Osteoblast (primary cell): ENCODE measurements at places on chromosomes 7 and 10.
A peak's percentile ranks its signal among the peaks of the same experiment; 100 is the strongest.

GRCh38 chr10:80443531-80443974, 10.6 kb upstream of the TSPAN14 start:
- peaks cover 12% of the 10 kb centered on the region for H3K27me3 ChIP-seq
- H3K27ac ChIP-seq, result no peak overlapping the region
- no peaks in the 10 kb centered on the region for H3K4me1 ChIP-seq
- H3K4me3 ChIP-seq, result no peak overlapping the region
- H3K36me3 ChIP-seq, result no peaks in the 10 kb centered on the region
- DNase-seq, result peak; percentile 44

GRCh38 chr10:18419945-18420344, 231.4 kb downstream of the NSUN6 start:
- no peak overlapping the region for H3K4me3 ChIP-seq
- H3K27ac ChIP-seq, result no peak overlapping the region
- no peaks in the 10 kb centered on the region for H3K27me3 ChIP-seq

DNA sequence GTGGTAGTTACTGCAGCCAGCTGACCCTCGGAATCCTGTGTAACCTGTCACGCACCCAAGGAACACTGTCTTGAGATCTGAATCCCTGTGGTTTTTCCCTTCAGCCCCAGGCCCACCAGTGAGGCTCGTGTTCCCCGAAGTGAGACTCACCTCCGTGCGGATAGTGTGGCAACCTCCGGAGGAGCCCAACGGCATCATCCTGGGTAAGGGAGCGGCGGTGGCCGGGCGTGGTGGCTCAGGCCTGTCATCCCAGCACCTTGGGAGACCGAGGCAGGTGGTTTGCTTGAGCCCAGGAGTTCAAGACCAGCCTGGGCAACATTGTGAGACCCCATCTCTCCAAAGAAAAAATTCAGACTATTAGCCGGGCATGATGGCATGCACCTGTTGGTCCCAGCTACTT, 549.9 kb upstream of the FOXK1 start:
- DNase-seq, result peak; percentile 11
- H3K27me3 ChIP-seq, result no peaks in the 10 kb centered on the region
- H3K4me3 ChIP-seq, result no peak overlapping the region
- no peak overlapping the region for H3K27ac ChIP-seq
- no peaks in the 10 kb centered on the region for H3K4me1 ChIP-seq

DNA sequence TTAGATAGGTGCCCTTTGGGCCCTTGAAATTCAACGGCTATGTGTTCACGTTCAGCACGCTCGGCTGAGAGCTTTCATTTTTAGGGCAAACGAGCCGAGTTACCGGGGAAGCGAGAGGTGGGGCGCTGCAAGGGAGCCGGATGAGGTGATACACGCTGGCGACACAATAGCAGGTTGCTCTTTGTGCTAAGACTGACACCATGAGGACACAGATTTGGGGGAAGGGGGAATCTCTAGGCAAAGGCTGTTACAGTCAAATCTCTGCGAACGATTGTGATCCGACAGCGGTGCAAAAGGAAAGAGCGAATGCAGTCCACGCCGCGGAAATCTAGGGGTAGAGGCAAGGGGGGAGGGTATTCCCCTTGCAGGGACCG, 667 bp downstream of the KLLN start:
- no peaks in the 10 kb centered on the region for H3K27me3 ChIP-seq
- peaks cover 14% of the 10 kb centered on the region for H3K4me1 ChIP-seq
- H3K36me3 ChIP-seq, result no peaks in the 10 kb centered on the region
- H3K27ac ChIP-seq, result peak overlapping the region; percentile 81

DNA sequence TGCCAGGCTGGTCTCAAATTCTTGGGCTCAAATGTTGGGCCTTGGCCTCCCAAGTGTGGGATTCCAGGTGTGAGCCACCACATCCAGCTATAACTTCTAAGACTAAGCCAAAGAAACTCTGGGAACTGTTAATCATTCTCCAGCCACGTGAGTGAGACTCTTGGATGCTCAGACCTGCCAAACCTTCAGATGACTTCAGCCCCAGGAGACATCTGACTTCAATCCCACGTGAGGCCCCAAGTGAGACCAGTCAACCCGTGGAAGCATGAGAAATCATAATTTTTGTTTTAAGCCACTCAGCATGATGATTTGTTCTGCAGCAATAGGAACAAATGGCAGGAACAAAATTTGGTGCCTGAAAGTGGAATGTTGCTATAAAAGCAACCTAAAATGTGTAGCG, 4.3 kb upstream of the PCBD1 start:
- no peak overlapping the region for H3K4me3 ChIP-seq
- H3K27me3 ChIP-seq, result peaks cover 8% of the 10 kb centered on the region
- DNase-seq, result peak; percentile 48
- peaks cover 6% of the 10 kb centered on the region for H3K4me1 ChIP-seq

- no peak for DNase-seq
- no peaks in the 10 kb centered on the region for H3K27me3 ChIP-seq
- H3K36me3 ChIP-seq, result peaks cover 19% of the 10 kb centered on the region
- peaks cover 3% of the 10 kb centered on the region for H3K4me1 ChIP-seq
- H3K27ac ChIP-seq, result no peak overlapping the region
- H3K4me3 ChIP-seq, result no peak overlapping the region
These were observed 45.7 kb upstream of the PTPRN2 start for GRCh38 chr7:158633055-158633956.

DNA sequence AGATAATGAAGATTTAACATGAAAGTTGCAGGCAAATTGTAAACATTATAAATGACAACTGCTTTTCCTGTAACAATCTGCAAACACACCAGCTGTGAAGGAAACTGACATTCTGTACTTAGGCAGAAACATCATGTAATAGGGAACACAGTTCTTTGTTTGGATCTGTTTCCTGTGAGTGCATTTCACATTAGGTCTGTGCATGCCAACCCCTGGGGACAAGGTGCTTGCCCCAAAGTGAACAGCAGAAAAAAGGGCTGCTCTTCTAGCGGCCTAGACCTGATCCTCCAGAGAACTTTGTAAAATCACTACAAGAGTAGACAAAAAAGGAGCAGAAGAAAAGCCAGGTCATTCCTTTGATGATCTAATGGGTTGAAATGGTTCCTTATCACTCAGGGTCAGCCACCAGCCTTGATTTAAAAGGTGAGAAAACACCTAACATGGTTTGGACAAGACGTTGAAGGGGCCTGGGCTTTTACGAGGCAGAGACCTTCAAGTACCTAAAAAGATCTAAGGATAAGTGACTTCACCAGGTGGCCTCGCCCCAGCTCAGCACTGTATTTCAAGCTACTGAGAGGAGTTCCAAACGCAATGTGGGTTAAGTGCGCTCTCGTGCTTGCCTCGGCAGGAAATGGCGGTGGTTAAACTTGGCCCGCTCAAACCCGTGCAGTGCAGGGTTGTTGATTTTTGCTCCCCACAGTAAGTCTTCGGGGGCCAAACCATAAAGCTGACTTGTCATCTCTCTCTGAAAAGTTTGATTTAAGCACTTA, 249.7 kb downstream of the CREB5 start:
- peaks cover 5% of the 10 kb centered on the region for H3K4me1 ChIP-seq
- H3K36me3 ChIP-seq, result no peaks in the 10 kb centered on the region
- no peaks in the 10 kb centered on the region for H3K27me3 ChIP-seq
- DNase-seq, result no peak
- H3K4me3 ChIP-seq, result no peak overlapping the region
- no peak overlapping the region for H3K27ac ChIP-seq

- DNase-seq, result no peak
- H3K4me1 ChIP-seq, result no peaks in the 10 kb centered on the region
- H3K36me3 ChIP-seq, result no peaks in the 10 kb centered on the region
- H3K27me3 ChIP-seq, result no peaks in the 10 kb centered on the region
These were observed 14.7 kb upstream of the SLC16A9 start for GRCh38 chr10:59724098-59724938.

GRCh38 chr7:56174346-56174874, 58.2 kb upstream of the NUPR2 start:
- H3K4me3 ChIP-seq, result no peak overlapping the region
- H3K27me3 ChIP-seq, result no peaks in the 10 kb centered on the region
- H3K27ac ChIP-seq, result no peak overlapping the region

DNA sequence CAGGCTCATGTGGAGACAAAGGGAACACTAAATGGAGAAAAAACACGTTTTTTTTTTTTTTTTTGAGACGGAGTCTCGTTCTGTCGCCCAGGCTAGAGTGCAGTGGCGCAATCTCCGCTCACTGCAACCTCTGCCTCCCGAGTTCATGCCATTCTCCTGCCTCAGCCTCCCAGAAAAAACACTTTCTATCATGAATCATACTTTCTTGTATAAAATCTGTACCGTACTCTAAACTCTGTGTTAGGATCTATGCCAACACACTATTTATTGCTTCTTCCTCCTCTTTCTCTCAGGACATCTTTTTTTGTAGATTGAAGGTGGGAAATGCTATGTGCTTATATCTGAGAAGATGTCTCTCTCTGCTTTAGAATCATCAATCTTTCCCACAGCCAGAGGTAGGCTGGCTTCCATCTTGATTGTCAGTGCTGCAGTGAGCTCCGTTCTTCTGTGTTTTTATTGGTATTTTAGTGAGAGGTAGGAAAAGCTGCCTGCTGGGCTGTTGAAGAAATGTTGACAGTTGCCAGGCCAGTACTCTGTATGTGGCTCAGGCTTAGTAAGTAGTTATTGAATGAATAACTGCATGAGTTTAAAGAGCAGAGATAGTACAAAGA, 101.1 kb downstream of the GPR85 start:
- peak overlapping the region; percentile 95 for H3K27ac ChIP-seq
- DNase-seq, result no peak
- no peaks in the 10 kb centered on the region for H3K27me3 ChIP-seq
- H3K4me1 ChIP-seq, result peaks cover 47% of the 10 kb centered on the region
- H3K36me3 ChIP-seq, result no peaks in the 10 kb centered on the region
- peak overlapping the region; percentile 39 for H3K4me3 ChIP-seq

- H3K4me3 ChIP-seq, result no peak overlapping the region
- peaks cover 13% of the 10 kb centered on the region for H3K36me3 ChIP-seq
- no peaks in the 10 kb centered on the region for H3K27me3 ChIP-seq
These were observed 11.5 kb downstream of the SGPL1 start for GRCh38 chr10:70827086-70827757.

DNA sequence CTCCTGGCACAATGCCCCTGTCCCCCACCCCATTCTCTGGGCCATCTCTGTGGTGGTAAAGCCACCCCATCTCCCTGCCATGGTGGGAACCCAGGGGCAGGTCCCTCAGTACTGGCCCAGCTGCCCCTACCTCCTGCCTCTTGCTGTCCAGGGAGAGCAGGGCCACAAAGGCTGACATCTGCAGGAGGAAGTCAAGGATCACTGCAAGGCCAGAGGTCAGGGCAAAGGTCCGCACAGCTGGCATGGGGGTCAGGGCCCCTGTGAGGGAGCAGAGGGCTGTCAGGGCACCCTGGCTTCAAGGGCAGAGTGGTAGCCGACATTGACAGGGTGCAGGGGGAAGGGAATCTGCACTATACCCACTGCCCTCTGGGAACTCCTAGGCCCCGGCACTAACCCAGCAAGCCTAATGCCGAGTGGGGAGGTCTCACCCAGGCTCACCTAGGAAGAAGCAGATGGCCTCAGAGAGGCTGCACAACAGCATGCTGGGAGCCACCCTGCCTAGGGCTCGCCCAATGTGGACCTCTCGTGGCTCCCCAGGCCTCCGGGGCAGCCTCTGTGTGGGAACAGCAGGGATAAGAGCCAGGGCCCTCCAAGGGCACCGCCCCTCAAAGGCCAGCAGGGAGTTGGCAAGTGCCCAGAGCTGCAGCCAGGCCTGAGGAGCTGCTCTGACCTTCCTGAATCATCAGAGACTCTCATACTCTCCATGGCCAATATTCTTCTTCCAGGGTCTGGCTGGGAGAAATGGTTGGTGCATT, 7.7 kb downstream of the NPC1L1 start:
- no peak overlapping the region for H3K27ac ChIP-seq
- no peaks in the 10 kb centered on the region for H3K27me3 ChIP-seq
- H3K4me3 ChIP-seq, result no peak overlapping the region

DNA sequence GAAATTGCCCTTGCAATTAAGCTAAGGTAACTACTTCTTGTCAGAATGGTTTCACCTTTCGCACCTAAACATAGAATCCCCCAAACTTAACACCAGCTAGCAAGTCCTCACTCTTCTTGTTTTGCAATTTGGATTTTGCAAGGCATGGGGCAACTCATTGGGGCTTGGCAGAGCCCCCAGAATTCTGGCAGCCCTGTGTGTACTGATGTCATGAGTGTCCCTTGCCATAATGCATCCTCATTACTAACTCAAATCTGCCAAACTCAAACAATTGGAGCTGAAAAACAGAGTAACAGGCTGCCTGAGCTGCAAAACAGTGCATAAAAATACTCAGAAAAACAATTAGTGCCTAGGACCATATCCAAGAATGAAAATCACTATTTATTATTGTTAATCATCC, 7.9 kb upstream of the XPNPEP1 start:
- no peaks in the 10 kb centered on the region for H3K27me3 ChIP-seq
- DNase-seq, result no peak
- peaks cover 13% of the 10 kb centered on the region for H3K4me1 ChIP-seq
- no peaks in the 10 kb centered on the region for H3K36me3 ChIP-seq

GRCh38 chr10:61159253-61159652, 215.3 kb upstream of the RHOBTB1 start:
- no peaks in the 10 kb centered on the region for H3K27me3 ChIP-seq
- H3K4me1 ChIP-seq, result peaks cover 5% of the 10 kb centered on the region
- no peak overlapping the region for H3K27ac ChIP-seq
- H3K36me3 ChIP-seq, result no peaks in the 10 kb centered on the region
- no peak overlapping the region for H3K4me3 ChIP-seq
- no peak for DNase-seq

GRCh38 chr7:47946581-47947354, 1.5 kb downstream of the PKD1L1 start:
- DNase-seq, result no peak
- H3K27me3 ChIP-seq, result no peaks in the 10 kb centered on the region
- H3K36me3 ChIP-seq, result no peaks in the 10 kb centered on the region
- H3K27ac ChIP-seq, result no peak overlapping the region
- H3K4me1 ChIP-seq, result peaks cover 16% of the 10 kb centered on the region
- no peak overlapping the region for H3K4me3 ChIP-seq

DNA sequence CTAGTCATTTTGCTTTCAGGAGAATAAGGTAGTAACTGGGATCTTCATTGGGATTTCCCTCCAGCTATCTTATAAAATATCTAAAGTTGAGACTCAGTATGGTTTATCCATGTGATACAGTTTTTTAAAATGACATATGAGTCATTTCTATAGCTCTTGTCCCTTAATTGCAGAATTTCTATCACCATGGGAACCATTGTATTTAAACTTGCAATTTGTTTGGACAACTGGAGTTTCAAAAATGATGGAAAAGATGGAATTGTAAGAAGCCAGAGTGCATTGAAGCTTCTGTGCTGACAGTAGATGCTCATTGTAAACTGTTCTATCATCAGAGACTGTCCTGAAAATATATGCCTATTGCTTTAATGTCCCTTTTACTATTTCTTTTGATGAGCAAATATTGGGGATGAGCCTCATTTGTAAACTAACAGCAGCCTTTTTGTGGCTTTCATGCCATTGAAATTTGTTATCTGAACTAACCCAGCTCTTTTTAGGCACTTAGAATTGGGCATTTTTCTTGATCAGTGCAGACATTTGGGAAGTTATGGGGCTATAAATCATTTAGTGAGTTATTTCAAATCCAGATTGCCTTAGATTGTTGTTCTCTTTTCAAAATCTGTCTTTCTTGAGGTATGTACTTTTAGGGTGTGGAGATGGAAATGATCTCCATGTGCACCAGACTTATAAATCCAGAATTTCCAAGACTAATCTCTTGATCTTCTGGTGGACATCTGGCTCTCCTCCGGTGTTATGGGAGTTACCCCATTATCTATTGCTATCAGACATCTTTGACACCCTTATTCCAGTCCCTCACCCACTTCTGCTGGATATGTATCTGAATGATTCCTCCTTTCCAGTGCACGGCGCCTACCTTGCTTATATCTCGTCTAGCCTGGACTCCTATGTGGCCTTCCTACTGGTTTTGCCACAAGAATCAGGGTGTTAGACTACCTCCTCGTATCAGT, 159.0 kb downstream of the SND1 start:
- H3K4me1 ChIP-seq, result peaks cover 20% of the 10 kb centered on the region
- no peak for DNase-seq
- H3K4me3 ChIP-seq, result no peak overlapping the region
- no peaks in the 10 kb centered on the region for H3K27me3 ChIP-seq
- peaks cover 8% of the 10 kb centered on the region for H3K36me3 ChIP-seq
